Chondrocyte (in vitro differentiated cells): ENCODE measurements at places on chromosomes 5 and 9. TPM values are rescaled to one million over a fixed set of nuclear protein-coding genes. Genes with fewer than 3 reads are reported as not detected.

GRCh38 chr9:127116088-127116726 lies 6.2 kb downstream of the ANGPTL2 start:
- DNase-seq, result no peak
- peaks cover 25% of the 10 kb centered on the region for H3K4me1 ChIP-seq
- H3K27ac ChIP-seq, result no peak overlapping the region
- H3K36me3 ChIP-seq, result peaks cover 3% of the 10 kb centered on the region
- no peaks in the 10 kb centered on the region for H3K27me3 ChIP-seq

DNA sequence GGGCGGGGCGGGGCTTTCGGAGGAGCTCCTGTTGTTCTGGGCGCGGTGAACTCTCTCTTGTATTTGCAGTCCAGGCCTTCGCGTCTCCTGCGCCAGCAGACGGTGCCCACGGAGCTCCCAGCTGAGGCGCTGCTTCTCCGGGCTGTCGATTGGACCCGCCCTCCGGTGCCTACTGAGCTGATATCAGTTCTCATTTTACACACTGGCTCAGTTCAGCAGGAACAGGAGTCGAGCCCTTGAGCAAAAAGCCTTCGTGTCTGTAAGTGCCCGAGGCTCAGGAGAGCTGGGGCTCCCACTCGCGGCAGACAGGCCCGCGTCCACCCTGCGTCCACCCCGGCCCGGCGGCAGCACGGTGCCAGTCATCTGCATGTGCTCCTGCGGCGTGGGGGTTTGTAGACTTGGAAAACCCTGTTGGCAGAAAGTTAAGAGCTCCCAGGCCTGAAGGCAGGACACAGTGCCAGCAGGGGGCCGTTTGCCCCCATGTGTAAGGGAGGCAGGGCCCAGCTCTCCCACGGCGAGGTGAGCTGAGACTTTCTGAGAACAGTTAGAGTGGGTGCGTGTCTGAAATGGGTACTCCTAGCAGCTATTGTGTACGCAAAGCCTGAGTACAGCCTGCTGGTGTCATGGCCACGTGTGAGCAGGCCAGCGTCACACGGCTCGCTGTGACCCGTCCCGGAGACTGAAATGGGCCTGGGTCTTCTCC lies 231.5 kb downstream of the FANCC start:
- peak; percentile 87 for DNase-seq
- peaks cover 55% of the 10 kb centered on the region for H3K4me1 ChIP-seq
- H3K27ac ChIP-seq, result peak overlapping the region; percentile 51

- H3K4me3 ChIP-seq, result no peak overlapping the region
- peaks cover 12% of the 10 kb centered on the region for H3K27me3 ChIP-seq
- H3K27ac ChIP-seq, result no peak overlapping the region
- no peak for DNase-seq
- peaks cover 2% of the 10 kb centered on the region for H3K36me3 ChIP-seq
These were observed 136.6 kb upstream of the TBCA start for GRCh38 chr5:77912721-77913120.

DNA sequence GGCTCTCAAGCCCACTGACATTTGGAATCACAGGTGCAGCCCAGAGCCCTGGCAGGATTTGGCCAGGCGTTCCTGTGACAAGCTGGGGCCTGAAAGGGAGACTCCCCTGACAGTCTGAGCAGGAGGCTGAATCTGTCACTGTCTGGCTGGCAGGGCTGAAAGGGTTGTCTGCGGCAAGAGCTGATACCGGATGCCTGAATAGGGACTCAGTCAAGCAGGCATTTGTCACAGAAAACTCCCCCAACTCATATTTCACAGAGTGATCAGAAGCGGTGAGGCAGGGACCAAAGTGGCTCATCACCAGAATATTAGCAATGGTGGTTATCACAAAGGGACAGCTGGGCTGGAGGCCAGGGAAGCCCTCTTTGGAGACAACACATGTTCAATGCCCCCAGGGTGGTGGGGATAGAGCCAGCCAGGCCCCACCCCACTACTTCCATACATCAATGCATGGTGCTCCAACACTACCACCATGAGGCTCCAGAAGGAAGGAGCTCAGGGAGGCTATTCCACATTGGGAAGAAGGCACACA lies 295.5 kb downstream of the DTWD2 start:
- H3K27ac ChIP-seq, result no peak overlapping the region
- no peak overlapping the region for H3K4me3 ChIP-seq
- no peak for DNase-seq
- H3K4me1 ChIP-seq, result peaks cover 2% of the 10 kb centered on the region
- no peaks in the 10 kb centered on the region for H3K27me3 ChIP-seq

DNA sequence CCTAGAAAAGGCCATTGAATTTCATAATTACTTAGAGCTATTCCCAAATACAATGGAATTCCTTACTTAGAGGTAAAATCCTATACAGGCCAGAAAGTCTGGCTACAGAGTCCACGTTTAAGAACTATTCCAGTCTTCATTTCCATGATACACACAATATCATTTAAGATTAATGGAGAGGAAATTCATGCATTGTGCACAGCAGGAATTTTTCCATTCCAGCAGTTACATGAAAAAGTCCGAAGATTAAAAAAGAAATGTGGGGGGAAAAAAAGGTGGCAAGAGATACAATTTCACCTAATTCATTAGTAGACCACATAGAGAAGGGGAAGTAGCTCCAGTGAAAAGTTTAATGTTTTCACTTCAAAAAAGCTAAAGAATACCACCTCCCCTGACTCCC lies 63.1 kb downstream of the CHD1 start:
- DNase-seq, result no peak

- DNase-seq, result no peak
- H3K36me3 ChIP-seq, result no peaks in the 10 kb centered on the region
- H3K4me3 ChIP-seq, result no peak overlapping the region
- no peaks in the 10 kb centered on the region for H3K4me1 ChIP-seq
These were observed 28.1 kb downstream of the SOX30 start for GRCh38 chr5:157624144-157624543.

DNA sequence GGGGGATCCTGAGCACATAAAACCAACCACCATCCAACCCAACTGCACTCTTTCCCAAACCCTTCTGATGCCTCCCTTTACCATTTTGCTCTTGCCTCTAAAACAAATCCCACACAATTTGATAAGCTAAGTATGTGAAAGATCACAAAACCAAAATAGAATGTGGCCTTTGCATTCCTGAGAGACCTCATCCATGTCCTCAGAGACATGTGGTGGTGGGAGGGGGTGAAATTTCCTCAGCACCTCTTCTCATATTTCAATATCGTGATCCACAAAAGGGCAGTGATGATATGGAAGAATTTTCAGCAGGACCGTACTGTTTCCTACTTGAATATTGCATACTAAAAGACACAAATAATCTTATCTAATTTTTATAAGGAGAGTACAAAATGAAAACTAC lies 423.3 kb downstream of the TLE1 start:
- no peak for DNase-seq
- no peak overlapping the region for H3K4me3 ChIP-seq
- no peaks in the 10 kb centered on the region for H3K36me3 ChIP-seq
- peaks cover 16% of the 10 kb centered on the region for H3K4me1 ChIP-seq
- no peak overlapping the region for H3K27ac ChIP-seq

DNA sequence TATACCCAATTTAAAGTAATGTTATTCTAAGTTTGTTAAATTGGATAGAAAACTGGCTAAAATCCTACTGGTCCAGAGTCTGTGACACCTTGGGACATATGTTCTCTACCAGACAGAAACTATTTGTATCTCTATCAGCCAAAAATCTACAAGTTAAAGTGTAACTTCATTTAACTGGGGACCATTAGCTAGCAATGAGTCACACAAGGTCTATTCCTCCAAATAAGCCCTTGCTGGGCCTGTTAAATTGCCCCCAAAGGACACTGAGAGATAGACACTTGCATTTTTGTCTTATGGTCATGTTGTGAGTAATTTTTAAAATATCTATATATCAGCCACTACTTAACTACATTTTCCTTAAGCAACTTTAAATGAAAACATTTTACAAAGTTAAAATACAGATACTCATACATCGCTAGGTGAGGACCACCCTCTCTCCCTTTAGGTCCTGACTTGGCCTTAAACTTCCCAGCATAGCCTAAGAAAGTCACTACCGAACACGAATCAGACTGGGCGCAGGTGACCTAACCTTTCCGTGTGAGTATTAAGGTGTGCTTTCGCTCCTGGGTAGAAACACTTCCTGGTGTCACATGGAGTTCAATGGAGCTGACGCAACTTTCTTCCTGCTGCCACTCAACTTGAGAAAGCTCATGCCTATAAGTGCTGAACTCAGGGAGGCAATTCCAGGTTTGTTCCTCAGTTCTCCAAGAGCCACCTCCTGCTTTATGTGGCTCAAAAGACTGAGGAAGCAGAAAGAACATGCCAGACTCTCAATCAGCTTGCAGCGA lies 249.1 kb downstream of the DIRAS2 start:
- peak overlapping the region; percentile 73 for H3K27ac ChIP-seq
- H3K27me3 ChIP-seq, result no peaks in the 10 kb centered on the region
- peaks cover 33% of the 10 kb centered on the region for H3K4me1 ChIP-seq
- DNase-seq, result no peak
- no peaks in the 10 kb centered on the region for H3K36me3 ChIP-seq
- H3K4me3 ChIP-seq, result no peak overlapping the region

DNA sequence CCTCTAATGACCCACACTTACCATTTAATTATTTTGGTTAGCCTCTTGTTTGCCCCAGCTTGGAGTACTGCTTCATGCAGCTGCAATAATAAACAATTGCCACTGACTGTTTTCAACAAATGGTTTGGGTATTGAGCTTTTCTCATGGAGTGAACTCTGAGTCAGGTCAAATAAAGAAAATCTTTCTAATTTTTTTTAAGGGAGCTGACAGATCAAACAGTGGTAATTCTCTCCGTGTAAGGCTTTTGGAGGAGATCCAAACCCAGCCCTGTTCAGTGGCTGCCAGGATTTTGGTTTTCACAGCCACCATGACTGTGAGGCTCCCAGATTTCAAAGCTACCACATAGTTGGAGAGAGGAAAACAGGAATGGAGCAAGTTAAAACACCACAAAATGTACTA lies 110.7 kb upstream of the EFNA5 start:
- H3K4me3 ChIP-seq, result no peak overlapping the region
- no peaks in the 10 kb centered on the region for H3K27me3 ChIP-seq
- H3K27ac ChIP-seq, result no peak overlapping the region
- peaks cover 13% of the 10 kb centered on the region for H3K4me1 ChIP-seq

GRCh38 chr9:13896047-13896446 lies 417.9 kb downstream of the NFIB start:
- DNase-seq, result no peak
- no peak overlapping the region for H3K4me3 ChIP-seq
- no peaks in the 10 kb centered on the region for H3K27me3 ChIP-seq
- H3K4me1 ChIP-seq, result peaks cover 25% of the 10 kb centered on the region
- peaks cover 4% of the 10 kb centered on the region for H3K36me3 ChIP-seq

DNA sequence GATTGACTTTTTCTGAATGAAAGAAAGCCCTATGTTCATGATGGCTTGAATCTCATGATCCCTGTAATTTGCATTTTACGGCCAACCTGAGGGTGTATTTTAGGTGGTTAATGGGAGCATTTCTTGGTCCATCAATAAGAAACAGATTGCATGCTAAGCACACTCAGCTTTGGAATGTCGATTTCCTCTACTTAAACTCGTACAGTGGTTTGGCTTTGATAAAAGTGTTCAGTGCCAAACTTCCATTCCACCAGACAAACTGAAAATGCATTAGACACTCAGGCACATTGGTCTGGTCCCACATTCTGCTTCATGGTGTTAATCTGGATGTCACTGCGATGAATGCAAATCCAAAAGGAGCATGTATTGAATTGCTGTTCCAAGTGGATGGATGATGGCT lies 77.0 kb downstream of the VCAN start:
- H3K27me3 ChIP-seq, result no peaks in the 10 kb centered on the region
- peaks cover 31% of the 10 kb centered on the region for H3K36me3 ChIP-seq
- peaks cover 11% of the 10 kb centered on the region for H3K4me1 ChIP-seq
- no peak for DNase-seq
- no peak overlapping the region for H3K27ac ChIP-seq

- peaks cover 50% of the 10 kb centered on the region for H3K4me1 ChIP-seq
- H3K27ac ChIP-seq, result peak overlapping the region; percentile 41
- no peak for DNase-seq
- H3K27me3 ChIP-seq, result no peaks in the 10 kb centered on the region
These were observed 38.4 kb downstream of the LHFPL2 start for GRCh38 chr5:78610163-78610583.

GRCh38 chr5:111095982-111096381 lies 3.8 kb downstream of the WDR36 start:
- no peak overlapping the region for H3K27ac ChIP-seq
- H3K4me1 ChIP-seq, result peaks cover 20% of the 10 kb centered on the region
- H3K36me3 ChIP-seq, result peaks cover 5% of the 10 kb centered on the region
- no peaks in the 10 kb centered on the region for H3K27me3 ChIP-seq
- H3K4me3 ChIP-seq, result no peak overlapping the region

GRCh38 chr9:99808454-99808853 lies 13.2 kb upstream of the NR4A3 start:
- peaks cover 2% of the 10 kb centered on the region for H3K4me1 ChIP-seq
- H3K36me3 ChIP-seq, result no peaks in the 10 kb centered on the region
- H3K27ac ChIP-seq, result no peak overlapping the region
- no peak overlapping the region for H3K4me3 ChIP-seq

DNA sequence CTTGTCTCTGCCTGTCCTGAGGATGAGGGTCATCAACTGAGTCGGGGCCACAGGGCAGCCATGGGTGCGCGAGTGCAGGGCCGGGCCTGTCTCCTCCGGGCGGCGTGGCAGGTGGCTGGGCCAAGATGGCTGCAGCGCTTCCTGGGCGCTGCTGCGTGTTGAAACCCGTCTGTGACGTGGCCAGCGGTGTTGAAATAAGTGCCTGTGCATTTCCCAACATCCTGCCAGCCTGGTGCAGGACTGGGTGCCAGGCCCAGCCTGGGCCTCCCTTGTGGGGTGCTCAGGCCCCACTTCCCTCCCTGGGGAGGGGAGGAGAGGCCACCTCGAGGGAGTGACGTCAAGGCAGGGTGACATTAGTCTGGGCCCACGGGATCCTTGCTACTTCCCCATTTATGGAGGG lies 45.5 kb downstream of the RXRA start:
- DNase-seq, result no peak
- H3K4me3 ChIP-seq, result no peak overlapping the region
- no peak overlapping the region for H3K27ac ChIP-seq
- no peaks in the 10 kb centered on the region for H3K36me3 ChIP-seq
- H3K4me1 ChIP-seq, result peaks cover 39% of the 10 kb centered on the region
- no peaks in the 10 kb centered on the region for H3K27me3 ChIP-seq

DNA sequence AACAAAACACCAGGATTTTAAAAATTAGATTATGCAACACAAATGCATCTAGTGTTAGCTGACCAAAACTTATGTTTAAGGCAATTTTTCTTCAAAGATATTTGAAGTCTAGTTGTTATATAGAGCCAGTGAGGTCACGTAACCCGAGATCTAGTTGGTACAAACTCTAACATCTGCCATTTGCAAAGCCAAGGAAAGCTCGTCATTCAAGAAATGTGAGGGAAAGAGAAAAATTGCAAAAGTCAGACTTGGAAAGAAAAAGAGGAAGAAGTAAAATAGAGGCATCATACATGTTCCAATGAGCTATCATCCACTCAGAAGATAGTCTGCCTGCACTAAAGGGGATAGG lies 293.4 kb upstream of the PUM3 start:
- no peak for DNase-seq
- H3K4me3 ChIP-seq, result no peak overlapping the region
- no peak overlapping the region for H3K27ac ChIP-seq
- H3K4me1 ChIP-seq, result peaks cover 16% of the 10 kb centered on the region
- H3K36me3 ChIP-seq, result no peaks in the 10 kb centered on the region

Gene FAM200C
- total RNA-seq, result 3.9 to 7.2 TPM (median 4.1 TPM) in 3 replicates

Gene IL5
- not detected in 3 replicates for total RNA-seq

Gene N4BP3
- total RNA-seq, result 0.27 to 0.44 TPM (median 0.32 TPM) in 3 replicates

Gene DMXL1
- 32.9 to 44.0 TPM (median 35.0 TPM) in 3 replicates for total RNA-seq

Gene CCNO
- total RNA-seq, result 1.7 to 2.0 TPM in 2 of 3 replicates, not detected in the other

Gene FOXD4L3
- 0.41 TPM in 1 of 3 replicates, not detected in the others for total RNA-seq

Gene FOXD4L5
- total RNA-seq, result 0.10 to 0.51 TPM (median 0.18 TPM) in 3 replicates

Gene GFPT2
- 16.8 to 46.1 TPM (median 18.8 TPM) in 3 replicates for total RNA-seq

Gene OLFM1
- total RNA-seq, result 1.2 to 4.2 TPM (median 2.8 TPM) in 3 replicates

Gene PLAC8L1
- 0.59 to 0.97 TPM (median 0.94 TPM) in 3 replicates for total RNA-seq

Gene BHMT
- not detected in 3 replicates for total RNA-seq

Gene PIP5KL1
- total RNA-seq, result 1.4 to 4.3 TPM (median 2.7 TPM) in 3 replicates

Gene CDC14B
- total RNA-seq, result 14.5 to 16.8 TPM (median 15.5 TPM) in 3 replicates

Gene ZNF462
- total RNA-seq, result 25.8 to 53.6 TPM (median 33.3 TPM) in 3 replicates

Gene CCNH
- 23.1 to 30.3 TPM (median 25.3 TPM) in 3 replicates for total RNA-seq
